ENCODE measurements at places on chromosomes 12 and 14.

DNA sequence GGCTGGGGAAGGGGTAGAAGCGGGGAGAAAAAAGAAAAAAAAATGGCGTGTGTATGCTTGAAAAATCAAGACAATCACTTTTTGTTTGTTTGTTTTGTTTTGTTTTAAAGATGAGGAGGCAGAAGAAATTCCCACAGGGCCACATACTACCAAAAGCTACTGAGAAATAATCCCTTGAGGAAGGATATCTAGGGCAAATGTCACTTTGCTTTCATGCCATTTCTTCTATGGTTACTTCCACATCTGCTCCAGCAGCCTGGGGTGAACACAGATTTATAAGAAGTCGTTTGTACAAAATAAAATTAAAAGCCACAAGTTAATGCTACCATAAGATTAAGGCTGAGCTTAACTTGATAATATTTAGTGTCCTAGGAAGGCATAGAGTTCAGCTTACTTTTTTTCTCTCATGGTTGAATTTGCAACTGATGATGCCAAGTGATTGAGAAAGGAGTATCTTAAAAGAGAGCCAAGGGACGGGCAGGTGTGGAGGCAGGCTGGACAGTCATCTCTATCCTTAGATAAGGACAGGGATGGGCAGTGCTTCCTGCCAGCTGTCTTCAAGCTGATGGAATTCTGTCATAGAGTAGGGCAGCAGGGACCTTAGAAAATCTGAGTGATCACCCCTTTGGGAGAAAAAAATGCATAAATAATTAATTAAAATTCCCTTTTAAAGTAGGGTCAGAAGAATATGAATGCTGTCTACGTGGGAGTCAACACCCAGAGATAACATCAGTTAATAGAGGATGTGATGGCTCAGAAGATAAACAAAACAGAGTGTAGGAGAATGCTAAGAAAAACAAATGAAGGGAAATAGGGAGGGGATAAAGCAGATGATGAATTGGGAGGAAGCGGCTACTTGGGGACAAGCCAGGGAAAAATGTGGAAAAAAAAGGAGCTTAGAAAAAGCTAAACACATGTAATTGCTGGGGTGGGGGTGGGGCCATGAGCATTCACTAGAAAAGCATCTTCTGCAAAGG is 57.1 kb downstream of the DYRK2 start:
- no peak for DNase-seq

DNA sequence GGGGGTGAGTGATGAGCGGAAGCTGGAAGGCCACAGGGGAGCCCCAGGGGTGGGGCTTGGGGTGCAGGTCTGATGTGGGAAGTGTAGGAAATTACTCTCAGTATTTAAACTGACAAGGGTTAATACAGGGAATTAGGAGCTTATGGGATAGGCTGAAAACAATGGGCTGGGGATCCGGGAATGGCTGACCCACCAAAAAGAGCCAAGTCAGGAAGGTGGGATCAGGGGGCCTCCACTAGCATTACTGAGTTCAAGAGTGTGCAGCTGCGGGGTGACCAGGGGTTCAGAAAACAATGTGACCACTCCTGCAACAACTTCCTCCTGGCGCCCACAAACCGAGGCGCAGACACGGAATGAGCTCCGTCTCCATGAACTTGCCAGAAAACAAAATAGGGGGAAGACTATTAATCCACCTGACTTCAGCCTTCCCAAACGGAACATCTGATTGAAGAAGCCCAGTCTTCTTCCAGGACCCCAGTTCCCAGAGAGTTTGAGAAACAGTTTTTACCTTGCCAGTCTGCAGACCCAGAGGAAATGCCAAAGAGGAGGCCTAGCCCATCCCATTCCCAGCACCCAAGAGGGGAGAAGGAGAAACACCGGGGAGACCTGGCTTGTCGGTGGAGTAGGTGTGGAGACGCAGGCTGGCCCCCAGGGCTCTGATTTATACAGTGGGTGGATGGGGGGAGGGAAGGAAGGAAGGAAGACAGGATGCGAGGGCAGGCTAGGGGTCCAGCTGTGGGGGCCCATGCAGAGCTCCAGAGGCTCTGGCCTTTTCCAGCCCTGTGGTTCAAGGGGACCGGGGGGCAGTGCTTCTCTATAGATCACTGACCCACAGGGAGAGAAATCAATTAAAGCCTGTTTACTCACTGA is 16.5 kb upstream of the YY1 start:
- DNase-seq, result no peak

DNA sequence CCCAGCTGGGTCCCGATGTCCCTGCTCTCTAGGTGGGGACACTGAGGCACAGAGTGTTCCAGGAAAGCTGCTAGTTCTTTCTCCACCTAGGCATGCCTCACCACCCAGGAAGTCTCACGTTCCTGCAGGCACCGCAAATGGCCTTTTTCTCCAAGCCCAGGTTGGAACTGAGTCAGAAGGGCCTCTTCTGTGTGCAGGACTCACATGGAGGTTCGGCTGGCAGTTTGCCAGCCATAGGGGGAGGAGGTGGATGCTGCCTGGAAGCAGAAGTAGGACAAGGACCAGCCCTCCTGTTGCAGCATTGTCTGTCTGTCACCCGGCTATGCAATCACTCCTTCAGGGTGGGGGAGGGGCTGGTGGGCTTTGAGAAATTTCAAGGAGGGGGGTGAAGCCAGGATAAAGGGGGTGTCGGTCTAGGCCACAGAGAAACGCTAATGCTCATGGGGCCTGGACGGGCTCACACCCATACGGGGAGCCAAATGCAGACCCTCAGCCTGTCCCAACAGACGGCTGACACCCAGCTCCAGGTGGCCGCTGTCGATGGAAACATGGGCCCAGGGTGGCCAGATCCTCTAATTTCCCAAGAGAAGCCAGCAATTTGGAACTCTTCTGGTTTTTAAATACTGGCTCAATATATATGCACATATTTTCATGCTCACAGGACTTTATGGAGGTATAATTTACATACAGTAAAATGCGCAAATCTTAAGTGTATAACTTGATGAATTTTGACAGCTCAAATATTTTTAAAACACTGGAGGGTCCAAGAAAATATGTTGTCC is 120.5 kb downstream of the PHETA1 start:
- DNase-seq, result no peak

- DNase-seq, result no peak
Observed at GRCh38 chr14:75452900-75453816, 25.3 kb downstream of the JDP2 start.

- no peak for DNase-seq
Observed at GRCh38 chr12:114682785-114683708, 928 bp downstream of the TBX3 start.
